ENCODE measurements at places on chromosomes 3 and 15. TPM values are rescaled to one million over a fixed set of nuclear protein-coding genes. Genes with fewer than 3 reads are reported as not detected.

Gene CYP1A2
- polyA plus RNA-seq: not detected

Gene HHLA2
- polyA plus RNA-seq: not detected

Gene CFAP91
- 12.5 TPM for polyA plus RNA-seq

Gene NUP210
- 8.2 TPM for polyA plus RNA-seq

Gene OPA1
- 68.6 TPM for polyA plus RNA-seq

Gene REC114
- not detected for polyA plus RNA-seq

Gene BCL2A1
- not detected for polyA plus RNA-seq

Gene CCR2
- polyA plus RNA-seq: not detected

Gene COX17
- 49.4 TPM for polyA plus RNA-seq

Gene XCR1
- polyA plus RNA-seq: not detected

Gene CLDN18
- not detected for polyA plus RNA-seq

Gene SLCO2A1
- not detected for polyA plus RNA-seq

Gene CPLX3
- 0.27 TPM for polyA plus RNA-seq

Gene LYZL4
- polyA plus RNA-seq: not detected
